HT-29 (cell line): ENCODE measurements at places on chromosomes 16 and 17. TPM values are rescaled to one million over a fixed set of nuclear protein-coding genes. Genes with fewer than 3 reads are reported as not detected.

The TAT gene
- 0.03 TPM in 1 of 2 replicates, not detected in the other for total RNA-seq

The TBC1D3H gene
- total RNA-seq: not detected in 2 replicates

The UBTF gene
- 61.8 and 65.2 TPM in 2 replicates for total RNA-seq

The HSF4 gene
- total RNA-seq: 42.1 and 44.2 TPM in 2 replicates

The SLC35G6 gene
- 0.28 TPM in 1 of 2 replicates, not detected in the other for total RNA-seq

The LRRC75A gene
- 8.0 and 12.3 TPM in 2 replicates for total RNA-seq

The SYT17 gene
- 0.38 and 0.57 TPM in 2 replicates for total RNA-seq

The ANKRD40CL gene
- 0.99 and 1.1 TPM in 2 replicates for total RNA-seq

The MAP2K3 gene
- total RNA-seq: 65.0 and 89.9 TPM in 2 replicates

DNA sequence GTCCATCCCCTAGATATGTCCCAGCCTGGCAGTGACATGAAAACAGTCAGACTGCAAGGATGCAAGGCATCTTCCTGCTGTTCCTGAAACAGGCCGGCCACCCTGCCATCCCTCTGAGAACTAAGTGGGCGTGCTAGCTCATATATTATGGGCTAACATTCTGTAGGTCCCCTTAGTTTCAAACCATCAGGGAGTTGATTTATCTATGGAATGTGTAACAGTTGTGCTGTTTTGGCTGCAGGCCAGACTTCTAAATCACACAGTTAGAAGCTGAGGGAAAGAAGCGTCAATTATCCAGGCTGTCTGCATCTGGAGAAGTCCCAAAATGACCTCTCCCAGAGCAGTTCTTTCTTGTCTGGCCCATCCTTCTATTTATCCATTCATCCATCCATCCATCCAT, 102.7 kb upstream of the DNAH9 start:
- no peak for DNase-seq

GRCh38 chr16:65413861-65414260, 292.0 kb upstream of the CDH11 start:
- no peak for DNase-seq

GRCh38 chr16:64470916-64471315, 650.9 kb downstream of the CDH11 start:
- DNase-seq: no peak

DNA sequence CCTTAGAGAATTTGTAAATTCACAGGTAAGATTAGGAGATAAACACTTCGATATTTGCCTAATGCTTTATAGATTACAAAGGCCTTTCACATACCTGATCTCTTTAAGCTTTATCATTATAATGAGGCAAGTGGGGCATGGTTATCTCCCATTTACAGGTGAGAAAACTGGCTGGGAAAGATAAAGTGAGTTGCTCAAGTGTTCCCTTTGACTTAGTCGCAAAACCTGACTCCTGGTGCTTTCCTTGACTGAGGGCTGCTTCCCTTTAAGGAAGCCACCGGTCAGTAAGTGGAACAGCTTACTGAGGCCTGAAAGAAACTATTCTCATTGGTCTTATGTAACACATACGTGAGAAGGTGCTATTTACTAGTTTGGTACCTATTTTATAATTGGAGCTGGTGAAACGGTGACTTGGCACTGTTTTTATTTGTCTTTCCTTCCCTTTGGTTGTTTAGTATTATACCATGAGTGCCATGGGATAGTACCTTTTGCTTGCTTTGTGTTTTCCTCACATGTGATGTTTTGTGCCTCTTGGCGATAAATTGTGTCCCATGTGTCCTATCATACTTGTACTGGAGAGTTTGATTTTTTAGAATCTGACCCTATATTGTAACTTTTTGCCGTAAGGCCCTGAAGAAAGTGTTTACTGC, 57.2 kb downstream of the NUP88 start:
- DNase-seq: no peak

- DNase-seq: no peak
Measured at GRCh38 chr17:46832945-46833839, 14.7 kb upstream of the WNT3 start.

DNA sequence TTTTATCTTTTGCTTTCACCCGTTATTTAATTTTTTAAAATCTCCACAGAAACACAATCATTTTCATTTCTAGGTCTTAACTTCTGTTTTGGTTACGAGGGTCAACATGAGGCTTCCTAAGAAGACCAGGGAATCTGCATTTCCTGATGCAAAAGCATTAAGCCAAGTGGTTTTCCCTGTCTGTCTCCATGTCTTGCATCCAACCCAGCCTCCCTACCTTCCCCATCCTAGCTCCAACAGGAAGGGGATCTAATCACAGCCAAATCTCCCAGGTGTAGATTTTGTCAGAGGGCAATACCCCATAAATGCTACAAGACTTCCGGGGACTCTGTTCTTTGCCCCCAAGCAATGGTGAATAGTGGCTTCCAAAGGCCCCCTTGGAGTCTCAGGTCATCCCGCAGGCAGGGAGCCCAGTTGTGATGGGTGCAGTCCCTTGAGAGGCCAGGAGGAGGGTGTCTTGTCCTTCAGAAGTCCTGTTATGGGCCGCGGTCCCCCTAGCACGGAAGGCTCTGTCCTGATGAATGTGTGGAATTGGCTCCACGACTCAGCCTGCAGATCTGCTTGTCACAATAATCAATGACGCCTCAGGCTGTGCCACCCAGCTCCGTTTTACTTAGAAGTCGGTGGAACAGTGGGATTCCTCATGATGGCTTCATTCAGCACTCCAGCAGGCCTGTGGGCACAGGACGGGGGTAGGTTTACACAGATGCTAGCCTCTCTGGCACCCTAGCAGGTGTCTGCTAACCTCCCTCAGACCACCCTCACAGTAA, 141.1 kb downstream of the RGS9 start:
- DNase-seq: peak; percentile 80

DNA sequence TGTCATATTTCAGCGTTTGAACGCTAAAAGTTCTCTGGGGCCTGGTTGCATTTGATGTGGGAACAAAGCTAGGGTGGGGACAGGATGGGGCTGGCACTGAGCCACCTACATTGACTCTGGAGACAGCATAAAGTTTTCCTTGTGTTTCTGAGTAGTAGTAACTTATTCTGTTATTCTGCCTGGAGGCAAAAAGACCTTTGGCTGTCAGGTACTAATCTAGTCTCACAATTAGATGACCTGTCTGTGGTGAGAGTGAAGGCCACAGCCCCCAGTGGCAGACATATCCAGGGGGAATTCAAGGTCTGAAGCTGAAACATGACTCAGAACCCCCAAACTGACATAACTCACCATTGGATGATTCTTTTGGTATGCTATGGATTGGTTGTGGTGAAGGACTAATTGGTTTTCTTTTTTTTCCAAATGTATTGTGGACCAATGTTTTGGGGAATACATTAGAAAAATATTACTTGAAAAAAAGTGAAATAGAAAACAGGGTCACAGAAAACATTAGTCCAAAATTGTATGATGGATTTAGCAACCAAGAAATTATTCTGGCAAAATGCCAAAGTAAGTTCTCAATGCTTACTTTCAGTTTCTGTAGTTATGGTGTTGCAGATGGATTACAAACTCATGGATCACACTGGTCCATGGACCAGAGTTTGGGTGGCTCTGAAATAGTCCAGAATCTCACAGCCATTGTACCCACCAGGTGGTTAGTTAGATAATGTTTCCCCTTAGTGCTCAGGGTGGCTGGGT, 10.5 kb upstream of the SALL1 start:
- DNase-seq: no peak

DNA sequence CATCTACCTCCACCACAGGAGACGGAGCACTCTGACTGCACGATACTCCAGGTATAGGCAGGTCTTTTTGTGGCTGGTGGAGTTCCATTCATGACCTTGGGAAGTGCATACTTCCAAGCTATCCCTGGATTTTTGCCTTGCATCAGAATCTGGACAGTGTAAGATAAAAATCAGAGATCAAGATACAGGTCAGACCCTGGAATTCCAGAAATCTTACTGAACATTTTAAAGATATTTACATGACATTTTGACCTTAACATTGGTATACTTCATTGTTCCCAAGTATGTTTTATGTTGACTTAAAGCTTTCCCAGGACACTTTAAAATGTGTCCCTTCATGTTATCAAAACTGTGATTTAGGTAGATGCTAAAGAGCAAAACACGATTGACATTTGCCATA, 101.0 kb downstream of the SYCE1L start:
- no peak for DNase-seq

- DNase-seq: no peak
Measured at GRCh38 chr16:87406495-87407088, 14.5 kb downstream of the MAP1LC3B start.

GRCh38 chr16:81006211-81006812, 373 bp downstream of the CMC2 start:
- peak; percentile 66 for DNase-seq

DNA sequence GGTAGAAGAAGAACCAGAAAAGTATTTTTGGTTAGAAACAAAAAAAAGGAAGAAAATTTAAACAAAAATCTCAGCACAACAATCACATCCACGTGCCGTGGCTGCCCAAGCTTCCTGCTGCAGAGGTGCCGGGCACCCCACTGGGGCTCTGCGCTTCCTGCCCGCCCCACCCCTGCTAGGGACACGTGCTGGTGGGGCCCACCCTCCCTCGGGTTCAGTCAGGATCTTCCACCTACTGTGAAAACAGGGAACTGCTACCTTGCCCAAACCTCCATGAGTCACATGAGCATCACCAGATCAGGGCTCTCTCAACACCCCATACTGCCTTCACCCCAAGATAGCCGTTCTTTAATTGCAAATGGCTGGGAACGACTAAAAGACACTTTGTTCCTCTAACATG, 24.4 kb upstream of the CYTH1 start:
- DNase-seq: no peak

DNA sequence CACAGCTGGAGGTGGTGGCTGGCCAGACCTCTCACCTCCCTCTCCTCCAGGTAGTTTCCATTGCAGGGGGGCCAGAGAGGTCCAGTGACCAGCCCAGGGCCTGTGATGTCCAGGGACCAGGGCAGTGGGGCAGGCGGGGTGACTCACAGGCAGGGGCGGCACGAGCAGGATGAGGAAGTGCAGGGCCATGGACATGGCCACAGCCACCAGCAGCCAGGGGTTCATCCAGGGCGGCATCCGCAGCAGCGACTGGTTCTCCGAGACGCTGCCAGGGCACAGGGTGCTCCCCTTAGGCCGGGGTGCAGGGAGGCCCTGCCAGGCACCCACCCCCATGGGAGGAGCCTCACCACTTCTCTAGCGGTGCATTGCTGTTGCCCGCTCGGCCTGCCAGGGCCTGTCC, 12.9 kb upstream of the P2RX1 start:
- no peak for DNase-seq

- DNase-seq: no peak
Measured at GRCh38 chr17:83202002-83203000, 122.9 kb downstream of the METRNL start.

DNA sequence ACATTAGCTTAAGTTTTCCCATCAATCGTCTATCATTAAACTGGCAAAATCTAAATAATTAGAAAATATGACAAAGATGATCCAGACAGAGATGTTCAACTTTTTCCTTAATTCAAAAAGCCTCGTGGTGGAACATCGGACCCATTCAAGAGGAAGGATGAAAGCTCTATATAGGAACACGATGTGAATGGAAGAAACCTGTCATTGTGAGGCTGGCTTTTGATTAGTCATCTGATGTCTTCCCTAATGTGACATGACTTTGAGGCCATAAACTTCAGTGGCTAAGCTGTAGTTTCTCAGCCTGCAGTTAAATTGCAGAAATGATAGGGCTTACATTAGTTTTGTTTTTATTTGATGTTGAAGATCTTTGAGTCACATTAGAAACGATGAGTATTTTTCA, 1.0 kb downstream of the AMZ2 start:
- no peak for DNase-seq

GRCh38 chr17:4485676-4486646, 12.7 kb upstream of the SPNS2 start:
- no peak for DNase-seq

DNA sequence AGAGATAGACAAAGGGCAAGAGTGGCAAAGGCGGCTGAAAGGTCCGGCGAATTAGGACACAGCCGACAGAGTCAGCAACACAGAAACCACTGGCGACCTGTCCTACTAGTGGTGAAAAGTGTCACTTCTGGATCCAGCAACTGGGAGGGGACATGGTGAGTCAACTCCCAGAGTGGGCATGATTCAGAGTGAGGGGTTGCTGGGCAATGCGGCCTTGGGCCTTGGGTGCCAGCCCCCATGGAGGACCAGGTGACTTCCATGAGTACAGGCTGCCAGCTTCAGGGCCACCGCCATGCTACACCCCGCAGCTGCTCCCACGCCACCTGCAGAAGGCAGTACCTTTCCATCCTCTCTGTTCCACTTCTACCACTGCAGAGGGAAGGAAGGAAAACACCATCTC, 110.6 kb downstream of the ZFHX3 start:
- DNase-seq: no peak

DNA sequence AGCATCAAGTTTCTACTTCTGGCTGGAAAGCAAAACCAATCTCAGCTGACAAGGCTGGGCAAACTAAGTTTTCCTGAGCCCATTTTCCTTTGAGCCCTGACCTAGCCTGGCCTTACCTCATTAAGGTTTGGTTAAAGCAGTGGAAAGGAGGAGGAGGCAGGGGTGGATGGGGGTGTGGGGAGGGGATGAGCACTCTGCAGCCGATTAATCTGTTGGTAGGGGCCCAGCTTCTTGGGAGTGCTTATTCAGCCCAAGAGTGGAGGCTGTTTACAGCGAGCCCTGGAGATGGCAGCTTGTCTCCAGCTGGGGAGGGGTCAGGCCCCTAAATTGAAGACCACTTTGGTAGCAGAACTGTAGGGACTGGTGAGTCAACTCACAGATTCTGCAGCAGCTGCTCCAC, 12.0 kb downstream of the SMCR8 start:
- DNase-seq: no peak

DNA sequence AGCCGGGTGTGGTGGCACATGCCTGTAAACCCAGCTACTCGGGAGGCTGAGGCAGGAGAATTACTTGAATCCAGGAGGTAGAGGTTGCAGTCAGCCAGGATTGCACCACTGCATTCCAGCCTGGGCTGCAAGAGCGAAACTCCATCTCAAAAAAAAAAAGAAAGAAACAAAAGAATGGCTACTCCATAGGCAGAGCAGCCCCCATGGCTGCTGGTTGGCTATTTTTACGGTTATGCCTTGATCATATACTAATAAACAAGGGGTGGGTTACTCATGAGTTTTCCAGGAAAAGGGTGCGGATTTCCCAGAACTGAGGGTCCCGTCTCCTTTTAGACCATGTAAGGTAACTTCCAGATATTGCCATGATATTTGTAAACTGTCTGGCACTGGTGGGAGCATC, 76.2 kb upstream of the TMEM97 start:
- no peak for DNase-seq

GRCh38 chr17:44902135-44902760, 3.0 kb upstream of the EFTUD2 start:
- DNase-seq: no peak

DNA sequence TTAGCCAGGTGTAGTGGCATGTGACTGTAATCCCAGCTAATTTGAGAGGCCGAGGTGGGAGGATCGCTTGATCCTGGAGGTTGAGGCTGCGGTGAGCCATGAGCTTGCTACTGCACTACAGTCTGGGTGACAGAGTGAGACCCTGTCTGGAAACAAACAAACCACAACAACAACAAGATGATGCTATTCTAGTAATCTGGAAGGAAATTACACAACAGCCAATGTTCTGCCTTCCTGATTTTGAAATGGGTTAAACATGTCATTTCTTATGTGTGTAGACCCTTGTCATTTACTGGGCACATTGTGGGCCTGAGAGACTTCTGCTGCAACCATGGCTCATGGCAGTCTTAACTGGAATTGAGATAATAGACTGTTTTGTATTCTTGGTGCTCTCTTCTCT, 5.9 kb downstream of the COQ7 start:
- DNase-seq: no peak
